ENCODE measurements at places on chromosomes 3 and 15.

GRCh38 chr3:9422712-9423424 lies 25.5 kb downstream of the SETD5 start:
- peaks cover 4% of the 10 kb centered on the region for H3K36me3 ChIP-seq
- H3K27ac ChIP-seq = peak overlapping the region; percentile 83
- DNase-seq = no peak
- no peaks in the 10 kb centered on the region for H3K27me3 ChIP-seq
- H3K4me1 ChIP-seq = peaks cover 23% of the 10 kb centered on the region
- peak overlapping the region; percentile 0 for H3K4me3 ChIP-seq

DNA sequence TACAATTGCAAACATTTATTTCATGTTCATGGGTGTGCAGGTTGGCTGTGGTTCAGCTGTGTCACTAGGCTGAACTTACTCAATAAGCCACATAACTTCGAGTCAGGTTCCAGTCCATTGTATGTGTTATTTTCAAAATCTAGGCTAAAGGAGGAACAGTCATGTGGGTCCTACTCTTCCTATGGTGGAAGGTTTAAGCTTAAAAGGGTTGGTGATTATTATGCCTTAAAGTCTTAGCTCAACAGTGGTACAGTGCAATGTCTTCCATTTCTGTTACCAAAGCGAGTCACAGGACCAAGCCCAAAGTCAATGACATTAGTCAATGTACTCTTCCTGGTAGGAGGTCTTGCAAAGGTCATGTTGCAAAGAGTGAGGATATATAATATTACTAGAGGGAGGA lies 78.2 kb downstream of the ATG7 start:
- H3K4me3 ChIP-seq = no peak overlapping the region
- no peaks in the 10 kb centered on the region for H3K27me3 ChIP-seq
- H3K27ac ChIP-seq = no peak overlapping the region

DNA sequence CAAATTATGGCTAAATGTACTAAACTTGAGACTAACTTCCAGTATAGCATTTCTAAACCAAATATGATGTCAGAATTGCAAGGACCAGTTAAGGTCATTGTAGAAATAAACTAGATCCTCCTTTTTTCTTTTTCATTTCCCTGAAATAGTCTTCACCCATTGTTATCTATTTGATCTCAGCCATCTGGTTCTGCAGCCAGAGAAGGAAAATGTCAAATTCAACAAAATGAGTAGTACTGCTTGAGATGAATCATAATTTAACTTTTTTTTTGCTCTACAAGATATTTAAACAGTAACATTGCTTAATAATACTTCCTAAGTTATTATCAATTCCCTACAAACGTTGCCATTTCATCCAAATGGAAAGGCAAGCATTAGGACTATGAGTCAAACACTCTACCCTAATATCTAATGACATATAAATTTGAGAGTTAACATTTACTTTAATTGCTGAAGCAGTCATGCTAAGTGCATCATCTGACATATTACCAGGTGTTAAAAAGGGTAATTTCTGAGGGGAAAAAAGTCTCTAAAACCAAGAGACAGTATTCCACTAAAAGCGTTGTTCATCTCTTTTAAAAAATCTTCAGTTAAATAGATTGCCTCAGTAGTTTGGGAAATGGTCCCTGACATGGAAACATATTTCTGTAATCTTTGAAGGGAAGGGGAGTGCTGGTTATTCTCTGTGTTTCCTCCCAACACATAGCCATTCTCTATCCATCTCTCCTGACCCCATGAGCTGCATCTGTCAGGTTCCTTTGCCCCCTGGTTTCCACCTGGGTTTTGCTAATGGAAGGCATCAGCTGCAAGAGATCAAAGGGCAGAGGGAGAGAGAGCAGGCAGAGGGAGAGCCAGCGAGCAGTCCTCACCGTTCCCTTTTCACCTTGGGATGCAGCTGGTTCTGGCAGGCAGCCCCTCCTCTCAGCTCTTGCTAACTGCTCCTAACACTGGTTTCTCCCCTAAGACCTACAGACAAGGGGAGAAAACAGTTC lies 138.5 kb downstream of the ARPP21 start:
- no peak for DNase-seq
- H3K27me3 ChIP-seq = no peaks in the 10 kb centered on the region
- H3K4me3 ChIP-seq = no peak overlapping the region
- no peaks in the 10 kb centered on the region for H3K4me1 ChIP-seq
- H3K36me3 ChIP-seq = no peaks in the 10 kb centered on the region

DNA sequence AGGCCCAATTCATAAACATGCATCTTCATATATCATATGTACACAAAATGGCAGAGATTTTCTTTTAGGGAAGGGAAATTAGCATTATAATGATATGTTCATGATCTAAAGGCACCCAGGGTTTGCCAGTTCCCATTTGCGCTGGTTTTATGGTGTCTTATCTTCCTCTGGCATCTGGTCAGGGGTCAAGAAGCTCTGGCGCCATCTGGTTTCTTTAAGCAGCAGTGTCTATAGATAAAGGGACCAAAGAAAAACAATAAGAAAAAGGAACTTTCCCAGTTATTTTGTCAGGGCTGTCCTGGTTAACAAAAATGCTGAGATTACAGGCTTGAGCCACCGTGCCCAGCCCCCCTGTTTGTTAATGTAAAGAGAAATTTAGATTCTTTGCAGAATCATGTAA lies 3.3 kb upstream of the DCP1A start:
- no peak for DNase-seq
- no peaks in the 10 kb centered on the region for H3K27me3 ChIP-seq
- H3K27ac ChIP-seq = peak overlapping the region; percentile 14
- peaks cover 20% of the 10 kb centered on the region for H3K4me1 ChIP-seq

DNA sequence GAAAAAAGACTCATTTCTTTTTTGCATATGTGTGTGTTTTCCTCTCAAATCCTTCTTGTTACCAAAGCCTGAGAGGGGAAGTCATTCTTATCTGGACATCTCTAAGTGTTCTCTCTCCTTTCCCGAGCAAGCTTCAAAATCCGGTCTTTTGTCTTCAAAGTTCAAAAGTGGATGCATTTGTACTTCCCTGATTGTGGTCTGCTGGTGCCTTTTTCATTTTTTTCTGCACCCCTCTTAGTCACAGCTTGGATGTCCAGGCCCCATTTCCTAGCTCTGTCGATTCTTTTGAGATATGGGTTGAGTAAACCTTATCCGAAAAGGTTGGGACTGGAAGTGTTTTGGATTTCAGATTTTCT lies 34.8 kb downstream of the EHD4 start:
- peak overlapping the region; percentile 83 for H3K4me3 ChIP-seq
- no peak for DNase-seq
- peaks cover 48% of the 10 kb centered on the region for H3K4me1 ChIP-seq

DNA sequence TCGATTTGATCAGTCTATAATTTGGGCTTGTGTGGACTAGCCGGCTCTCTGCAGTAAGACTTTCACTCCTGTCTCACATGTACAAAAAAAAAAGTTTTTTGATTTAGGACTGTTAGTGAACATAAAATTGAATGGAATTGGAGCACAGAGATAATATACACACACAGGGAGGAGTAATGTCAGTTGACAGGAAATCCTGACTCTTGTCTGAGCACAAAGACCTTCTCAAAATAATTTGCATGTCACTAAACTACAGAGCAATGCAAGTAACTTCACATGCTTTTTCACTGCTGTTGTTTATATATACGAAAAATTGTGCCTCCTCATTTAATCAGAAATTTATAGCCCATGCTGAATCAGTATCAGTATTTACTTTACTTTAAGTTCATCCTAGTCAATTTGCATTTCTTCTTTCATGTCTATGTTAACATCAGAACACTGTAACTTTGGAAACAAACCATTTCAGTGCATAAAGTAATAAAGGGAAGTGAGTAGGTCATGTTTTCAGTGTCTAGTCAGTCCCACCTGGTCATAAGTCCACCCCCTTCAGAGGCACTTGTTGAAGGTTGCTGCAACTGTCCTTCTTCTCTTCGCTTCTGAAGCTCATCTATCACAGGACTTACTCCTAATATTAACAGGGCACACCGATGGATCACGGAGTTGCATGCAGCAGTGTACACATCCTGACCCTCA lies 115.8 kb downstream of the FBXL22 start:
- peak overlapping the region; percentile 5 for H3K27ac ChIP-seq
- no peak for DNase-seq
- H3K4me1 ChIP-seq = peaks cover 22% of the 10 kb centered on the region
- H3K27me3 ChIP-seq = no peaks in the 10 kb centered on the region
- H3K4me3 ChIP-seq = no peak overlapping the region
- H3K36me3 ChIP-seq = peaks cover 6% of the 10 kb centered on the region

DNA sequence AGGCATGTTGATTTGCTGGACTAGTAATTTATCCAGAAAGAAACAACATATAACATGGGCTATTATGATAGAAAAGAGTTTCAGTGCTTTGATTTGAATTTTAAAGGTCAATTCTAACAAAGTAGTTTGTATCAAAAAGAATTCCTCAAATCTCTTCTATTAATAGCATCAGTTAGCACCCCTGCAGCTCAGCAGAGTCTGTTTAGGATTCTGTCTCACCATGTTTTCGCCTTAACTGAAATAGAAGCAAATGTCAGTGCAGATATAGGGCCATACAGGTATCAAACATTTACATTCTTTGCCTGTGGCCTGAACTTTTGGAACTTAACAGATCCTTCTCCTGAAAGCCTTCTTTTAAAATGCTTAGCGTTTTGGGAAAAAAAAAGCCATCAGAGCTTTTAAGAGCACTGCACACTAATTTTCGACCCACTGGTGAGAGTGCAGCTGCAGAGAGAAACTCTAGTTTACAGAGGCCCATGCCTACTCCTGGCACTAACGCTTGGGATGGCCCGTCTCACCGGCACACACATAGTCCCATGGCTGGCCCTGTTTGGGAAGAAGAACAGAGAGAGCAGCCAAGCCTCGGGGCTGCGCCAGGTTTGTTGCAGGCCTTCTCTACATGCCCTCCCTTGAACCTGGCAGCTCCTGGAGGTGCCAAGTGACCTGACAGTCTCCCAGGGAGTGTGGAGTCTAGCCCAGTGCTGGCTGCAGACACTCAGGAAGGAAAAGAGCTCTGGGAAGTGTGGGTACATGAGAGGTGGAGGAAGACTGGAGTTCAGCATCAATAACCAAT lies 9.9 kb upstream of the PAQR9 start:
- no peaks in the 10 kb centered on the region for H3K4me1 ChIP-seq
- H3K27ac ChIP-seq = no peak overlapping the region
- no peak for DNase-seq
- H3K4me3 ChIP-seq = no peak overlapping the region
- peaks cover 34% of the 10 kb centered on the region for H3K27me3 ChIP-seq
- H3K36me3 ChIP-seq = no peaks in the 10 kb centered on the region
